Activated CD4-positive, alpha-beta T cell treated with anti-CD3 and anti-CD28 coated beads for 48 hours (primary cell): ENCODE measurements at places on chromosomes 16 and 17.

- peak; percentile 12 for DNase-seq
Observed at GRCh38 chr16:21950782-21951521, 2.2 kb upstream of the UQCRC2 start.

- no peak for DNase-seq
Observed at GRCh38 chr17:38509772-38510420, 81.6 kb downstream of the ARHGAP23 start.

- no peak for DNase-seq
Observed at GRCh38 chr16:1377406-1378010, 25.8 kb downstream of the GNPTG start.

- peak; percentile 76 for DNase-seq
Observed at GRCh38 chr16:11175787-11176341, 80.1 kb downstream of the SOCS1 start.

DNA sequence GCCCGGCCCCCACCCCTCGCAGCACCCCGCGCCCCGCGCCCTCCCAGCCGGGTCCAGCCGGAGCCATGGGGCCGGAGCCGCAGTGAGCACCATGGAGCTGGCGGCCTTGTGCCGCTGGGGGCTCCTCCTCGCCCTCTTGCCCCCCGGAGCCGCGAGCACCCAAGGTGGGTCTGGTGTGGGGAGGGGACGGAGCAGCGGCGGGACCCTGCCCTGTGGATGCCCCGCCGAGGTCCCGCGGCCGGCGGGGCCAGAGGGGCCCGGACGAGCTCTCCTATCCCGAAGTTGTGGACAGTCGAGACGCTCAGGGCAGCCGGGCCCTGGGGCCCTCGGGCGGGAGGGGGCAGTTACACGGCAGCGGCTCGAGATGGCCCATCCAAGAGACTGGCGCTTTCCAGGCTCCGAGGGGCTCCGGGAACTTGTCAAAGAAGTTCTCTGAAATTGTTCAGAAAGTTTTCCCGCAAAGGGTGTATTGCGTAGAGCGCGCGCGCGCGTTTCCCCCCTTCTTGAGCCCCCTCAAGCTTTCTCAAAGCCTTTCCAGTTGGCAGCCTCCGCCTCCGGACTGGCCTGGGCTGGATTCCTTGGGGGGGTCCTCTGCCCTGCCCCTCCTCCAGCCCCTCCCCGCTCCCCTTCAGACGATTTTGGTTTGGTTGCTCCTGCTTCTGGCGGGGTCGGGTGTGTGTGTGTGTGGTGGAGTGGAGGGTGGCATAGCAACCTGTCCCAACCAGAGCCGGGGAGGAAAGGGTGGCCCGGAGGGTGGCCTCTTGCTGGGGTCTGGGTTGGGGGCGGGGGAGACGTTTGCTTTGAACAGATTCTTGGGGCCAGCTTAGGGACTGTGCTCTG is 504 bp downstream of the ERBB2 start:
- DNase-seq: no peak

GRCh38 chr17:16068323-16068722 is 68.7 kb downstream of the TTC19 start:
- no peak for DNase-seq

GRCh38 chr17:67435122-67435521 is 58.0 kb downstream of the PITPNC1 start:
- DNase-seq: peak; percentile 68

DNA sequence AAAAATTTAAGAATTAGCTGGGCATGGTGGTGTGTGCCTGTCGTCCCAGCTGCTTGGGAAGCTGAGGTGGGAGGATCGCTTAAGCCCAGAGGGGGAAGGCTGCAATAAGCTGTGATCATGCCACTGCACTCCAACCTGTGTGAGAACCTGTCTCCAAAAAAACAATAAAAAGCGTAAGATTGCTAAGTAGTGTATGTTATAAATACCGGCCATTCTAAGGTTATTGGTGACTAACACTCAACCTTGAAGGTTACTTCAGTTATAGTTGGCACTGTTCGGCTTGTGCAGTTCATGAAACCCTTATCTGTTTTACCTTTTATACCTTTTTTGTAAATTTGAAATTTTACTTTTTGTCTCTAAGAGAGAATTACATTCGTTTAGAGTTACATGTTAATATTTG is 44.0 kb downstream of the PAFAH1B1 start:
- DNase-seq: no peak

DNA sequence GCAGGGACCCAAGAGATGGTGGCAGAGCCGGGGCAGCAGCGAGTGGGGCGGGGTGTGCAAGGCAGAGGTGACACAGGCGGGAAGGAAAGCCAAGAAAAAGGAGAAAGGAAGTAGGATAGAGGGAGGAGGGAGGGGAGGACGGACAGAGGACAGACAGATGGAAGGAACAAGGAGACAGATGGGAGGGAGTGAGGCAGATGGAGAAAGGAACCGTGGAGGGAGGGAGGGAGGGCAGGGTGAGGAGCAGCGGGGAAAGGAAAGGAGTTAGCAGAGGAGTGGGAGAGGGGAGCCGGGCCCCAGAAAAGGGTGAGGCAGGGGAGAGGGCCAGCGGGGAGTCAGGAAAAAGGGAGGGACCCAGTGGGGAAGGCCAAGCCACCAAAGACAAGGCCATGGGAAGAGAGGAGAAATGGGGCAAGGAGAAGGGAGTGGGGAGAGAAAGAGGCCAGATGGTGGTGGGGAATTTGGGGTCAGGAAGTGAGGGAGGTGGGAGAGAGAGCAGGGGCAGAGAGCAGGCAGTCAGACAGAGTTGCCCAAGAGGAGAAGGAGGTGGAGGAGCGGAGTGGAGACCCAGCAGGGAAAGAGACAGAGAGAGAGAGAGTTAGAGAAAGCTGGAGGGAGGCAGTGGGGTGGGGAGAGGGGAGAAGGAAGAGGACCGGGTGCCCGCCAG is 13.2 kb upstream of the ASGR1 start:
- no peak for DNase-seq

DNA sequence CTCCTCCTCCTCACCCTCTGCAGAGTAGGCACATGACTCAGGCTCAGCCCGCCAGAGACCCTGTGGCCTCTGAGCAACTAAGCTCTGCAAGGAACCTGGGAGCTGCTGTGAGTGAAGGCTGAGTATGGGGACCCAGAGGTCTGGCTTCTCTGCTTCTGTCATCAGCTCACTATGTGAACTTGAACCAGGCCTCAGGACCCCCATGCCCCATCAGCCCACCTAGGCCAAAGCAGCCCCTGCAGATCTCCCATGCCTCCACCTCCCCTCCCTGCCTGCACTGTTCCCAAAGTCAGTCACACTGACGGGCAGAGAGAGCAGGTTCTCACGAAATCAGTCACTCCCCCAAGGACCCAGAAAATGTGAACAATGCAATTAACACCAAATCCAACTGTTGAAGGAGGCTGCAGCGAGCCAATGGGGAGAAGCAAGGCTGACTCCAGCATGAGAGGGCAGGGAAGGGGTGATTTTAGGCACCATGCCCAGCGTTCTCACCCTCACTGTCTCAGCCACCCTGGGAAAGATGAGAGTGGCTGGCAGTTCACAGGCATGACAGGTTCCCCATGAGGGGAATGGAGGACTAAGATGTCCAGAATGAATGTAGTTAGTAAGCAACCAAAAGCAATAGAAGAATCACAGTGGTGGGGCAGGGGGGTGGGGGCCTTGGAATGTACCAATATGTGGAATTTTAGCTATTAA is 60.6 kb downstream of the BEAN1 start:
- no peak for DNase-seq

- no peak for DNase-seq
Observed at GRCh38 chr17:55705847-55706246, 16.8 kb downstream of the TMEM100 start.

DNA sequence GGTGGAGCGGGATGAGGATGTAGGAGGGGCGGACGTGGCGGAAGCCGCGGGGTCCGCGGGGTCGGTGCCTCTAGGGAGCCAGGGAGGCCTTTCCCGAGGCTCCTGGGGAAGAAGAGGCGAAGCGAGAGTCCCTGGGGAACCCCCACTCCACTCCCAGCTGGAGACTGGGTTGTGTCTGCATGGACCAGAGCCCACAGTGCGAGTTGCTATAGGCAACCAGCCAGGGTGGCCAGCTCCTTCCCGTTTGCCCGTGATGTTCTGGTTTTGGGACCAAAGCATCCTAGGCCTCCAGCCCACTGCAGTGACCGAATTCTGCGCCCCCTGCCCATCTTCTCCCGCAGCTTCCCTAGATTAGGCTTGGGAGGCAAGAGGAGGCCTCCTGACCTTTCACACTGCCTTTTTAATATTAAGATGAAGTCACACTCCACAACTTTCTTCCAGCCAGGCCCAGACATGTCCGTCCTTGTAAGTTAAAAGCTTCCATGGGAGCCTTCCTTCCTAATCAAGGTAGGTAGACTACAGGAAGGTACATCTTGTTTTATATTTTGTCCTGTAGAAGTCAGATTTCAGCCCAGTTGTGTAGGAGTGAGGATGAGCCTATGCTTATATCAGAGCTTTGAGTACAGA is 469 bp downstream of the AMZ2 start:
- DNase-seq: peak; percentile 67

DNA sequence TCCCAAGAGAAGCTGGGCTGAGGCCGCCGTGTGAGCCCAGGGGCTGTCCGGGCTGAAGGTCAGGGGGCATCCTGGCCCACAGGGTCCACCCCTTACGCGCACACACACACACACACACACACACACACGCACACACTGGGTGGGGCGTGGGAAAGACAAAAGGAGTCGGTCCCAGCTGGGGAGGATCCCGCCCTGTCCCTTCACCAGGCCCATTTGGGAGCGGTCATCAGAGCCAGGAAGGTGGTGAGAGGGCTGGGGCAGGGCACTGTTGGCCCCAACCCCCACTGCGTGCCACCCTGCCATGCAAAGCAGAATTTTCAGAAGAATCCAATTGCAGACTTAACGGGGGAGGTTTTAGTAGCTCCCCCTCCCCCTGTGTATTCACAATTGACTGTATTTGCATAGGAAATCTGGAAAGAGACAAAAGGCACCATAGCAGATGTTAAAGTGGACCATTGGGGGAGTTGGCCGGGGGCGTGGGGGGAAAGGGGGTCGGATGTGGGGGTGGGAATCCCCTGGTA is 11.3 kb upstream of the CD300A start:
- no peak for DNase-seq

- no peak for DNase-seq
Observed at GRCh38 chr16:81842564-81843242, 63.6 kb downstream of the PLCG2 start.

GRCh38 chr17:28371245-28372202 is at the start of gene SARM1:
SARM1 (plus strand) TSS chr17:28371694; CDS start chr17:28372033, 339 bp downstream.
- DNase-seq: peak; percentile 90

GRCh38 chr16:56115817-56116576 is 75.3 kb upstream of the GNAO1 start:
- DNase-seq: no peak

DNA sequence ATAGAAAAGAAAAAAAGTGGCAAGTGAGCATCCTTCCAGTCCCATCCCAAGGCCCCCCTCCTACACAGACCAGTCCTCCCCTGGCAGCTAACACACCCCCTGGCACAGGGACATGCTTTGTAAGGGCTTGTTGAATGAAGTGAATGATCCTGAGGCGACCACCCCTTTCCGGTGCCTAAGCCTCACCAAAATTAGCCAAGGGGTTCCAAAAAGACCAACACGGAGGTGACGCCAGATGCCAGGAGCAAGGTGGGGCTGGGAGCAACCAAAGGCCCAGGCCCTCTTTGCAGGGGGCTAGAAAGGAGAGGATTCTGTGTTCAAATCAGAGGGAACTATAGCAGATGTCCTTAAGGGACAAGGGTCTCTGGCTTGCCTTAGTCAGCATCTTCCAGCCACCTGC is 5.5 kb downstream of the KRT35 start:
- no peak for DNase-seq

DNA sequence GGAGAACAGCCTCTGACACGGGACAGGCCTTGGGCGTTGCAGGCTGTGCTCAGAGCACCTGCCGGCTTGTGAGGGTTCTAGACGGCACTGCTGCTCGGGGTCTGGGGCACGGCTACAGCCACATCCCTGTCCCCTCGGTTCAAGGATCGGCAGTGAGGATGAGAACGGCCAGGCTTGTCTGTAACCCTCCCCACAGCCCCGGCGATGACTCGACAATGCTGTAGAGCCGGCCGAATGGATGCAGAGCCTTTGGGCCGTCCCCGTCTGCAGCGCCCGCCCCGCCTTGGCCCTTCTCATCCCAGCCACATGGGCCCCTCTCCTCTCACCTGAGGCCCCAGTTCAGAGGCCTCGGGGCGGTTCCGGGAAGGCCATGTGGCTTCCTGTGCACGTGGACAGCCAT is 49.0 kb upstream of the METRNL start:
- DNase-seq: no peak

DNA sequence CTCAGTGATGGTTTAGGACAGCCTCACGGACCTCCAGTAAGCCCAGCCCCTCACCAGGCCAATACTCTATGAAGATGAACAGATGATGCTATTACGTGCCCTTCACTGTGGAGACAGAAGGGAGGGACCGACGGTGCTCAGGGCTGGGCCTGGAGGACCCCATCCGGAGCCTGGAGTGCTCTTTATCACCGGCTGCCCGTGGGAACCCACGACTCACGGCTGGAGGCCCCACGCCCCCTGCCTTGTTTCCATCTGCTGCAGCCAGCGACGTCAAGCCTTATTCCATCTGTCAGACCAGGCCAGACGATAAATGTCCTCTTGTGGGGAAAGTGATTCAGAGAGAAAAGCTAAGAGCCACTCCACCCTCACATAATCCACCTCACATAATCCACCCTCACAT is 4.0 kb upstream of the TIMM22 start:
- no peak for DNase-seq

DNA sequence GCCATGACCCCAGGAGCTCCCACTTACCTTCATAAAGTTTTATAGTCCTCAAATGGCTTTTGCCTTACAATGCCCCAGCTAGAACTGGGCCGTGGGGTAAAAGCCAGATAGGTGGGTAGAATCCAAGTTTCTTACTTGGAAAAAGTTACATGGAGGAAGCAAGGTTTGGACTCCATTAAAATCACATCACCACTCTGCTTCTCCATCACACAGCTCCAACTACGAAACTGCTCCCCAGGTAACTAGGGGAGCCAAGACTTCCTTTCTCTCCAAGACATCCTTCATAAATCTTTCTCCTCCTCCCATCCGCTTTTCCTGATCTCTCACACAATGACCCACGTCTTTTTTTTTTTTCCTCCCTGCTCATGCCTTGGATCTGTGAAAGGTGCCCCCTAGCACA is 130.8 kb upstream of the RCVRN start:
- no peak for DNase-seq

DNA sequence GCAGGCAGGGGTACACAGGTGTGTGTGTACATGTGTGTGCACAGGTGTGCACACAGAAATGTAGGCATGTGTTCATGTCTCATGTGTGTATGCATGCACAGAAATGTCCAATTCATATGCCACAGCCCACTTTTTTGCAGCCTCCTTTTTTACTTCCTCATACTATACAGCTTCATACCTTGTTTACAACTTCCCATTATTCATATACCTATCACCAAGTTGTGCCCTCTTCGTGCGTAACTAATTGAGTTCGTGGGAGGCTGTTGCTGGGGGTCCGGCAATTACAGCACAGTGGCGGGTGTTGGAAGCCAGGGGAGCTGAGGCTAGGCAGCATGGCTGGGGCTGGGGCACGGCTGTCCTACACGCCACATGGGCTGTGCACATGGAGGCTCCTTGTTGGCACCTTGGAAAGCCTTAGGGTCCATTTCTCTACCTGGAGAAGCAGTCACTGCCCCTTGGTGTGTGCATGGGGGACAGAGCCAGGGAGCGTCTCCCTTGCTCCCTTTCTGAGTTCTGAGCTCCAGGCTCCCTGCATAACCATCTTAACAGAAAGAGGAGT is 266.7 kb downstream of the ENGASE start:
- no peak for DNase-seq
